ENCODE measurements at places on chromosomes 3 and 15. TPM values are rescaled to one million over a fixed set of nuclear protein-coding genes. Genes with fewer than 3 reads are reported as not detected.

- DNase-seq: no peak
These were observed 615.8 kb upstream of the ZNF385D start for GRCh38 chr3:22366781-22367180.

DNA sequence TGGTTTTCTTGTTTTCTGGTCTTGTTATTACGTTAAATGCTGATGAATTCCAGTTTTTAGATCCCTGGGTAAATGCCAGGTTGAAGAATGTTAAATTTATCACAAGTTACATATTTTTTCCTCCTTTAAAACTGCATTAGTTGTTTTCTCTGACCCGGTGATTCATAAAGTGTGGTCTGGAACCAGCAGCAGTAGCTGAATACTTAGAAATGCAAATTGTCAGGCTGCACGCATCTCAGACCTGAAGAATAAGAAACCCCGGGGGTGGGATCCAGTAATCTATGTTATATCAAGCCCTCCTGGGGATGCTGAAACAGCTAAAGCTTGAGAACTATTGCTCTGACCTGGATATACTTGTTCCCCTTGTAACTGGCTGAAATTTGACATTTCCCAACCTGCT, 69.1 kb downstream of the PEX5L start:
- DNase-seq: no peak

The KCNMB2 gene
- 0.56 TPM for total RNA-seq

The CFAP20DC gene
- total RNA-seq: 0.67 TPM

The TIMMDC1 gene
- 34.2 TPM for total RNA-seq

The REC114 gene
- not detected for total RNA-seq

The GOLGA6A gene
- total RNA-seq: 0.22 TPM

The PLSCR5 gene
- total RNA-seq: not detected
